Omental fat pad (tissue), 4 donors: ENCODE measurements at places on chromosomes 2 and 18. TPM values are rescaled to one million over a fixed set of nuclear protein-coding genes. Genes with fewer than 3 reads are reported as not detected.
A peak's percentile ranks its signal among the peaks of the same experiment; 100 is the strongest.

- no peak for DNase-seq
Measured at GRCh38 chr2:168340931-168341330, 93.5 kb upstream of the STK39 start.

GRCh38 chr2:71125506-71126294 lies 4.3 kb downstream of the MCEE start:
- DNase-seq: no peak

DNA sequence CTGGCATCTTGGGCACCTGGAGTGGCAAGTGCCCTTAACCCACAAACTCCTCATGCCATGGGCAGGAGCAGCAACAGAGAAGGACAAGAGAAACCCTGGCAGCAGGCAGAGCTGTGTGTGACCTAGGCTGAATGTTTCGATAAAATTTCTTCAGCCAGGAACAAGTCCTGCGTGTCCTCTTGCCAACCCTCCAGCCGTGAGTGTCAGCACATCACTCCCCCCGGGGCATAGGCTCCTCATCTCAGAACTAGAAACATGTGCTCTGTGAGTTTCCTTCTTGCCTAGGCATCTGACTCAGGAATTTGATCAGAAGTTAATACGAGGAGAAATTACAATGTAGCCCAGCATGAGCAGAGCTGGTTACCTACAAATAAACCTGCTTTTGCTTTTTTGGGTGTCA lies 2.2 kb downstream of the ABCG8 start:
- DNase-seq: no peak

DNA sequence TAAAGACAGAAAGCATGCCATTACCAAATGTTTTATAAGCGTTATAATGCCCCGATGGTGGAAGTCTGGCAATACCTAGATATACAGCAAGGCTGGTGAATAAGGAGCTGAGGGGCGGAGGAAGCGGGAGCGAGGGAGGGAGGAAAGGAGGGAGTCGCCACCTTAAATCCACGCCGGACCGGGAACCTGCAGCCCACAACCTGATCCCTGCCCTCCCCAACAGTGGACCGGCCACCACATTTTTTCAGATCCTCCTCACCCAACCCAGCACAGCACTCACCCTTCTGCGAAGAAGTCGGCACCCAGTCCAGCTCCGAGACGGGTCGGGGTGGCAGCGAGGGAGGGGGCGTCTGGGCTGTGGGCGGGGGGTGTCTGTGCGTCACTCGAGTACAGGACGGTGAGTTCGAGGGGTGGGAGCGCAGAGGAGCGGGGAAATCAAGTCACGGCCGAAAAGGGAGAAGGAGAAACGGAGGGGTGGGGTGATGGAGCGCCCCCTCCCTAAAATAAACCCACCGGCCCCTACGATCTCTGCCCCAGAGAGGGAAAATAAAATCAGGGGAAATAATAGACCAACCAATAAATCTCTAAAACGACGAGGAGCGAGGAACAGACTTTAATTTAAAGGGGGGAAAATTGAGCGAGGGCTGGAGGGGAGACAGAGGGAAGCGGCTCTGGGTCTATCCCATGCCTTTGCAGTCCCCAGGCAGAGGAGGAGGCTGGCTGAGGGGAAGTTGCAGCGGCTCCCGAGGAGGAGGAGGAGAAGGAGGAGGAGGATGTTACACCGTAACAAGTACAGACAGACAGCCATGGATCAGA lies 96.5 kb upstream of the SERTAD2 start:
- DNase-seq: no peak

GRCh38 chr18:75209129-75209950 lies at the start of gene PTGR3:
PTGR3 (minus strand) TSS chr18:75209139; CDS start chr18:75209058, 81 bp downstream.
- DNase-seq: peak; percentile 40

DNA sequence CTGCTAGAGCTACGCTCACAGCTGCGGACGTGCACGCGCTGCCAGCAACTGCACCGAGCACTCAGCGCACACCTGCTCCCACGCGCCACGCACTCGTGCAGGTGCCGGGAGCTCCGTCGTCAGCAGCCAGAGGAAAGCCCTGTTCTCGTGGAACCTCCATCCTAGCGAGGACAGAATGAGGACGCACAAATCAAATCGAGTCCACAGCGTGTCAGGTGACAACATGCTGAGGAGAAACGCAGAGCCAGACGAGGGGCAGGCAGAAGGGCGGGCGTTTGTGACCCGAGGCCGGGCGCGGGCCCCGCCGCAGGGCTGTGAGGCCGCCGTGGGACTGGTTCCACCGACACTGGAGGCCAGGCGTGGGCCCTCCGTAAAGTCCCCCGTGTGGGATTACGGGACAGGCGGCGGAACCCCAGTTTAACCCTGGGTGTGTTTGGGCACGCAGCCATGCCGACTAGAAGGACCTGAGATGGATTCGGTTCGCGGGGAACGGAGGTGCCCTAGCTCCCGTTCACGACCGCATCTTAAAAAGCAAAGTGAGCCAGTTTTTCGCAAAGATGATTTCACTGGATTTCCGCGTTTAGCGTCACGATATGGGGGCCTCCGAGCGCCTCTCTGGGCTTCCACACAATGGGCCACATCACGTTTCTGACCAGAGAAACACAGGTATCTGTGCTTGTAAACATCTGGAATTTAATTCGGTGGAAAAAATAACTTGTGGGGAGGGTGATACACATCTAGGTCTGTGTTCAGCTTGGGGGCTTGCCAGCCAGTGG lies 26.9 kb upstream of the ALKAL2 start:
- no peak for DNase-seq

GRCh38 chr2:177929662-177930522 lies 142.7 kb downstream of the PDE11A start:
- no peak for DNase-seq

GRCh38 chr2:144554492-144555210 lies 34.7 kb upstream of the ZEB2 start:
- no peak for DNase-seq

DNA sequence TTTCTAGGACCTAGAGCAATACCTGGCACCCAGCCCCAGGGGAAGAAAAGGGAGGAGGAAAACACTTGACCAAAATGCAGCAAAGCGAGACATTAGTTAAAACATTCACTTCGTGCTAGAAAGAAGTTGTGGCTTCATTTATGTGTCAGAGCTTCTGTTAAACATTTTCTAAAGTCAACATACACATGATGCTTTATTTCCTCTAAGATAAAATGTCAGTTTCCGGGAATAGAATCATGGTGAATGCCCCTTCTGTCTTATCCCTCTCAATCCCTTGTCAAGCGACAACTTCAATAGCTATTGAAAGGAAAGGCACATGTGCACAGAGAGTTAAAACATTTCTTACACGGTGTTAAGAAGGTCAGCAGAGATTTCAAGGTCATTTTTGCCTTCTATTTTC lies 404.6 kb upstream of the CWC22 start:
- DNase-seq: no peak

GRCh38 chr2:203993011-203993410 lies 56.4 kb downstream of the ICOS start:
- DNase-seq: no peak

DNA sequence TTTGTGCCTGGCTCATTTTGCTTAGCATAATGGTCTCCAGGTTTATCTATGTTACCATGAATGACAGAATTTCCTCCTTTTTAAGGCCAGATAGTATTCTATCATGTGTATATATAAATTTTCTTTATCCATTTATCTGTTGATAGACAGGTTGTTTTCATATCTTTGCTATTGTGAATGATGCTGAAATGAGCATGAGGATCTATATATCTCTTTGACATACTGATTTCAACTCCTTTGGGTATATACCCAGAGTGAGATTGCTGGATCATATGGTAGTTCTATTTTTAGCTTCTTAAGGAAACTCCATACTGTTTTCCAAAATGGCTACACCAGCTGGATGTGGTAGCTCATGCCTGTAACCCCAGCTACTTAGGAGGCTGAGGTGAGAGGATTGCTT lies 86.4 kb upstream of the LTBP1 start:
- DNase-seq: no peak

DNA sequence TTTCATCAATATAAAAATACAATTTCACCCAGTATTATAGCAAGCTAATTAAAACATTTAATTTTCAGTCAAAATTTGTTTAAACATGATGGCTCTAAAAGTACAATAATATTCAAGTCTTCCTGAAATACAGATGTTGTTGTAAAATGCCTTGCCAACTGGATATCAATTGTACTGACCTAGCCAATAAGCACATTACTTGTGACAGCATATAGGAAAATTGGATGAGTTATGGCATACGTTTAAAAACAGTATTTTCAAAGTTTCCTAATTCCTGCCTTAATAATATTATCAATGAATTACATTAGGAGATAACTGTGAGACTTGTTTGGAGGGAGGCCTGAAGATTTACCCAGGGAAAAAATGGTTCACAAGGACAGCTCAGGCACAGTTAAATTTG lies 336.9 kb upstream of the CDH20 start:
- DNase-seq: no peak

DNA sequence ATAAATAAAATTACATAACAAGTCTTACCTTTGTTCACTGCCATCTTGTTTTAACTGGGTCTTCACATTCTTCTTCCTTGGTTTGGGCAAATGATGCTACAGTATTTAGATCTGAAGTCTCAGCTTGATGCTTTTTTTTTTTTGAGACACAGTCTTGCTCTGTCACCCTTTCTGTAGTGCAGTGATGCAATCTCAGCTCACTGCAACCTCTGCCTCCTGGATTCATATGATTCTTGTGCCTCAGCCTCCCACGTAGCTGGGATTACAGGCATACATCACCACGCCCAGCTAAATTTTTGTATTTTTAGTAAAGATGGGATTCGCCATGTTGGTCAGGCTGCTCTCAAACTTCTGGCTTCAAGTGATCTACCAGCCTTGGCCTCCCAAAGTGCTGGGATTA lies 53.2 kb upstream of the MAT2A start:
- no peak for DNase-seq

DNA sequence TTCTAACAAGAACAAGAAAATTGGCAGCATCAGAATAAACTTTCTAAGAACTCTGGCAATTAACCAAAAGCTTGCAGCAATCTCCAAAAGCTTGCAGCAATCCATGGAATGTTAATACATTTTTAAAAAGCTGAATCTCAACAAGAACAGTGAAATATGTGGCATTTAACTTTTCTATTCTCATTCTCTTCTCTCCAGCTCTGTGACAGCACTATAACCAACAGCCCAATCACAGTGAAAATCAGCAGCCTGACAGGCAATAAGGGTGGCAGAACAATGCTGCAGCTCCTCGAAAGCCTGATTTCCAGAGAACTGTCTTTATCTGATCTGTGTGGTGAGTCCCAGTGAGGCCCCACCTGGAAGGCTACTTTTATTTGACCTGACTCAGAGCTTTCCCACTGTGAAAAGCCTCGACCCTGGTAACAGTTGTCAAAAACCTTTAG lies 60.0 kb downstream of the TMEM131 start:
- no peak for DNase-seq

- DNase-seq: no peak
Measured at GRCh38 chr2:188628989-188629752, 337.5 kb downstream of the GULP1 start.

- DNase-seq: no peak
Measured at GRCh38 chr2:238730001-238730669, 117.8 kb upstream of the TWIST2 start.

DNA sequence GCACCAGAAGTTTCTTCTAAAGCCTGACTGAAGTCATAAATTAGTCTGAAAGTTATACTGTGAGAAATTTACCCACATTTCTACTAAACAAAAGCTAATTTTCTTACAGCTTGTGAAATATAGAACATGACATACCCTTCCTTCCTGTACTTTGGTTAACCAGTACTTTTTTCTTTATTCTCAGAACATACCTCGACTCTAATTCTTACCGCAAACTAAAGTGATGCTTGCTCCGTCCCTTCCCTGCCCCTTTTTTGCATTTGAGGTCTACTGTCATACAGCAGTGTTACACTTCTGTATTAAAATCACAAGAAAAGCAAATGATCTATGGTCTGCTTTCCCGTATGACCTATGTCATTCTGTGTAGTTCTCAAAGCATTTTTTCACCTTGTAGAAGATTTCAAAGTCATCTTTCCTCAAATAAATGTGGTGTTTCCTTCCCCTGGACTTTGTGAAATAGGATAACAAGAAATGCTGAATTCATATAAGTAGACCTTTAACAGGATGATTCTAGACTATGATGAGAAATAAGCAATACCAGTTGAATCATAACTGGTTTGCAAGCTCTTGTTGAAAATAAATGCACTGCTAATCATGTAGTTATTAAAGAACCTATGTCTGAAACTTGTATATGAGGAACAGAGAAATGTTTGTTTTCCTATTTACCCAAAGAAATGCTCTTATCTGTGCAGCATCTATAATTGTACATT lies 30.4 kb downstream of the CYTIP start:
- DNase-seq: no peak

- no peak for DNase-seq
Measured at GRCh38 chr2:207533461-207534008, 3.8 kb downstream of the CREB1 start.

DNA sequence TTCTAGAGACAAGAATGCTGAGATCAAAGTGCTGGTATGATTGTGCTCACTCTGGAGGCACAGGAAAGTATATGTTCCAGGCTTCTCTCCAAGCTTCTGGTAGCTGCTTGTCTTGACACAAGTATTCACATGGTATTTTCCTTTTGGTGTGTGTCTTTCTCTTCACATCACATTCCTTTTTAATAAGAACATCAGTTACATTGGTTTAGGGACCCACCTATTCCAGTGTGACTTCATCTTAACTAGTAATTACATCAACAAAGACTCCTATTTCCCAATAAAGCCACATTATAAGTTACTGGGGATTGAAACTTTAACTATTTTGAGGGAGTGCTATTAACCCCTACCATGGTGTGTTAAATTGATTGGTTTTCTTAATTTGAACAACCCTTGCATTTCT lies 119.1 kb downstream of the FSIP2 start:
- no peak for DNase-seq

GRCh38 chr2:10447895-10448575 lies at the start of gene ODC1:
ODC1 (minus strand) TSS chr2:10448327; CDS start chr2:10445032, 3,295 bp downstream.
- DNase-seq: peak; percentile 96

DNA sequence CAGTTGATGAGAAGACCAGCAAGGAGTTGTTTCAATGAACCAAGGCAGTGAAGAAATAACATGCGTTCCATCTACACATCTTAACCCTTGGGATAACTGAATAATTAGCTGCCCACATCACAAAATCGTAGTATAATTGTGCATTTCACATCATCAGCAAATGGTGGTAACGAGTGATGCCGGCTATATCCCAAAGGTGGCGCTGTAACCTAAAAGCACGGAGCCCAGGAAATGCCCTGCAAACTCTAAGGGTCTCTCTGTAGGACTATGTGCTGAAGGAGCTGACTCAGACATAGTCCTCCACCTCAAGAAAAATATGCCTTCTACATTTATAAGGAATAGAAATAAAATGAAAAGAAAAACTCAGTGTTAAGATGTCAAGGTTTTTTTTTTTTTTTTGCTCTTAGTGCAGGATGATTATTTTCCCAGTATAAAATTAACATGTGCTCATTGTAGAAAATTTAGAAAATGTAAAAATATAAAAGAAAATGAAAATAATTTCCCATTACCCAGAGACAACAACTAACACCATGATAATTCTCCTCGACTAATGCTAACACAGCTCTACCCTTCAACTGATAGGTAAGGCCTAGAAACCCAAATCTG lies 23.1 kb upstream of the DSG3 start:
- DNase-seq: no peak

Gene ST8SIA5
- total RNA-seq: not detected

Gene DNAH6
- 1.6 TPM for total RNA-seq

Gene RMC1
- total RNA-seq: 19.7 TPM

Gene RPRM
- 35.4 TPM for total RNA-seq

Gene FANCL
- 19.2 TPM for total RNA-seq

Gene CTAGE1
- not detected for total RNA-seq

Gene PCARE
- total RNA-seq: not detected

Gene SLC25A12
- 18.5 TPM for total RNA-seq

Gene FBXO36
- 1.6 TPM for total RNA-seq

Gene SLC11A1
- 161 TPM for total RNA-seq
